ENCODE measurements at places on chromosomes 6 and 20. TPM values are rescaled to one million over a fixed set of nuclear protein-coding genes. Genes with fewer than 3 reads are reported as not detected.
A peak's percentile ranks its signal among the peaks of the same experiment; 100 is the strongest.

The IL17F gene
- polyA plus RNA-seq: not detected

The IL17A gene
- not detected for polyA plus RNA-seq

- peaks cover 42% of the 10 kb centered on the region for H3K36me3 ChIP-seq
- no peaks in the 10 kb centered on the region for H3K27me3 ChIP-seq
- H3K4me3 ChIP-seq: no peak overlapping the region
- no peak for DNase-seq
Measured at GRCh38 chr6:53263917-53264316, 84.8 kb downstream of the ELOVL5 start.

The HLA-C gene
- polyA plus RNA-seq: 73.1 TPM

GRCh38 chr6:39210450-39210849, 18.8 kb downstream of the KCNK5 start:
- H3K27me3 ChIP-seq: no peaks in the 10 kb centered on the region
- no peak for DNase-seq
- H3K27ac ChIP-seq: peak overlapping the region; percentile 87
- 0 out of 2 replicates have a peak overlapping the region, but pooled peaks have one; percentile 12 for H3K4me3 ChIP-seq

DNA sequence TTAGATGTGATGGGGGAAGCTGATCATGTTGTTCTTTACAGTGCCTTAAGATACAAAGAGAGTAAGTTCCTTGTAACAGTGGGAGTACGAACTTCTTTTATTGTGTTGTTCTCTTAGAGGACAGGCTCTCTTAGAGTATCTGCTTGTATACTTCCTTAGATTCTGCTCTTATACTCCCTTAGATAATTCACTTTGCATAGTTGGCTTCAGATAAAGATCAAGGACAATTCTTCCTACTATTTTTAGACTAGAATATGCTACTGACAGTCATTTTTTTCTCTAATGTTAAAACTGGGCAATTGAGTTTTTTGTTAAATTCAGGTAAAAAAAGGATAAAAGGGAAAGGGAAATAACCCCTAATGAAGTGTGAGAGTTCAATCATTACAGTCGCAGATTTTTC, 138.7 kb downstream of the MYB start:
- DNase-seq: no peak
- no peaks in the 10 kb centered on the region for H3K27me3 ChIP-seq
- peaks cover 8% of the 10 kb centered on the region for H3K4me1 ChIP-seq
- no peak overlapping the region for H3K27ac ChIP-seq

- no peak overlapping the region for H3K4me3 ChIP-seq
- no peak overlapping the region for H3K27ac ChIP-seq
- no peaks in the 10 kb centered on the region for H3K36me3 ChIP-seq
- no peaks in the 10 kb centered on the region for H3K27me3 ChIP-seq
Measured at GRCh38 chr6:48169635-48170034, 58.6 kb upstream of the PTCHD4 start.

The SIRPD gene
- not detected for polyA plus RNA-seq

DNA sequence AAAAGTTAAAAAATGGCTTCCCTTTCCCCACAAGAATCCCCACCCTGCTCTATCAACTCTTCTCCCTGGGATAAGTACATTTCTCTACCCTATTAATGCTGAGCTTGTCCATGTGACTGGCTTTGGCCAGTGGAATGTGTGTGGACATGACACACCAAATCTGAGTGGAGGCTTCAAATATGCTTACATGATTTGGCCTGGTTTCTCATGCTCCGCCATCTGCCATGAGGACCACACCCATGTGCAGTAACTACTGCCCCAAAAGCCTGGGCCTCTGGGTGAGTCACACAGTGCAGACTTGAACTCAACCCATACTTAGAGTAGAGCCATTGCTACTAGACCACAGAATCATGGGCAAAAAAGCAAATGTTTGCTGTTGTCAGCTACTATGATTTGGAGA, 65.4 kb downstream of the PRND start:
- no peak overlapping the region for H3K4me3 ChIP-seq
- H3K27me3 ChIP-seq: no peaks in the 10 kb centered on the region
- no peaks in the 10 kb centered on the region for H3K4me1 ChIP-seq
- 0 out of 2 replicates have a peak, but pooled peaks cover 7% of the 10 kb centered on the region for H3K36me3 ChIP-seq

The CD93 gene
- 0.03 TPM for polyA plus RNA-seq

The FAM209B gene
- 0.68 TPM for polyA plus RNA-seq

GRCh38 chr6:131636880-131637792, at the start of gene ENPP3:
Gene ENPP3 (plus strand): TSS chr6:131637302. CDS start chr6:131637385, 83 bp downstream.
- no peaks in the 10 kb centered on the region for H3K36me3 ChIP-seq
- no peaks in the 10 kb centered on the region for H3K27me3 ChIP-seq
- H3K4me1 ChIP-seq: no peaks in the 10 kb centered on the region

- DNase-seq: no peak
- no peaks in the 10 kb centered on the region for H3K36me3 ChIP-seq
- H3K4me1 ChIP-seq: no peaks in the 10 kb centered on the region
- H3K27ac ChIP-seq: no peak overlapping the region
- no peak overlapping the region for H3K4me3 ChIP-seq
Measured at GRCh38 chr6:84553527-84553926, 210.9 kb downstream of the TBX18 start.

DNA sequence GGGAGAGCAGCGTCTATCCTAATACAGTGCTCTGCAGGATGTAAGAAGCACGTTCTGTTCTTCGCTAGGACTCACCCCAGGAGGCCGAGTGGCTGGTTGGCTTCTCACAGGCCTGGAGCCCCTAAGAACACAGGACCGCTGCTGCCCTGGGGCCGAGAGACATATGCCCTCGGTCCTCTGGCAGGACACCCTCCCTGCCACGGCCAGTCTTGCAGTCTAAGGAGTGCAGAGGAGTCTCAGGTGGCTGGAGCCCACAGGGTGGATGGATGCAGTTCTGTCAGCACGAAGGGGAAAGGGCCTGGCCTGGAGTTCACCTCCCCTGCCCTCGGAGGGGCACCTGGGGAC, 96.5 kb downstream of the SMOC2 start:
- no peaks in the 10 kb centered on the region for H3K27me3 ChIP-seq
- DNase-seq: no peak
- peaks cover 12% of the 10 kb centered on the region for H3K4me1 ChIP-seq
- H3K4me3 ChIP-seq: no peak overlapping the region
- no peak overlapping the region for H3K27ac ChIP-seq

- no peak overlapping the region for H3K27ac ChIP-seq
- no peaks in the 10 kb centered on the region for H3K27me3 ChIP-seq
- H3K4me3 ChIP-seq: no peak overlapping the region
- no peak for DNase-seq
- no peaks in the 10 kb centered on the region for H3K4me1 ChIP-seq
- H3K36me3 ChIP-seq: no peaks in the 10 kb centered on the region
Measured at GRCh38 chr20:36786246-36786645, 12.7 kb upstream of the DSN1 start.

DNA sequence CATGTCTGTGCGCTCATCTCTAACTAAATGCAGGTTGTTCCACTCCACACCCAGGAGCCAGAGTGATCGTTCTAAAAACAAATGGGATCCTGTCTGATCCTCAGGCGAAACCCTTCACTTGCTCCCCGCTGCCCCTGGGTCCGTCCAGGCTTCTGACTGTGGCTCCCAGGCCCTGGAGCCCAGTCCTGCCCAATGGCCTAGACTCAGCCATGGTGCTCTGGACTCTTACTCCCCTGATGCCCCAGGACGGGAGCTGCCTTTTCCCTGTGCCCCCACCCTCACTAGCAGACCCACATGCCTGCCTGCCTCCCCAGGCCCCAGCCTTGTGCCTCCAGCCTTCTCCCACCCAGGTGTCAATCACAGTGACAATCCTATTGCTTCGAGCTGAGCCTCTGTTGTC, 256.7 kb downstream of the BMP7 start:
- H3K4me3 ChIP-seq: no peak overlapping the region
- no peaks in the 10 kb centered on the region for H3K36me3 ChIP-seq
- H3K27me3 ChIP-seq: peaks cover 6% of the 10 kb centered on the region
- no peaks in the 10 kb centered on the region for H3K4me1 ChIP-seq

The GSTA3 gene
- polyA plus RNA-seq: not detected

The MOXD1 gene
- polyA plus RNA-seq: 1.2 TPM

DNA sequence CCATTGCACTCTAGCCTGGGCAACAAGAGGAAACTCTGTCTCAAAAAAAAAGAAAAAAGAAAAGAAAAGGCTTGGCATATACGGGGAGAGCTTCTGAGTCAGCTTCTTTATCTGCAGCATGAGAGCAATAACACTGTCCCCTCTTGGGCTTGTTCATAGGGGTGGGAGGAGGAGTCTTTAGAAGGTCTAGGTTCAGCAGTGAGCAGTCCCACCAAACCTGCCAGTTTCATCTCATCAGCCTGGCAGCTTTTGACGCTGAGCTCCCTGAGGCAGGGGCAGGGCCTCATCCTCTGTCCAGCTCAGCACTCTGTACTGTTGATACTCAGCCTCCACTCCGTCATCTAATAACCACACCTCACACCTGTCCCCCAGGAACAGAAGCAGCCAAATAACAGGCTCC, 5.6 kb upstream of the C6orf132 start:
- no peaks in the 10 kb centered on the region for H3K36me3 ChIP-seq
- H3K4me3 ChIP-seq: no peak overlapping the region
- H3K27me3 ChIP-seq: no peaks in the 10 kb centered on the region
- DNase-seq: no peak
- peaks cover 7% of the 10 kb centered on the region for H3K4me1 ChIP-seq

The RBM24 gene
- polyA plus RNA-seq: 0.27 TPM

GRCh38 chr20:50758992-50759391, 27.6 kb downstream of the PARD6B start:
- no peak overlapping the region for H3K27ac ChIP-seq
- DNase-seq: no peak

- no peaks in the 10 kb centered on the region for H3K36me3 ChIP-seq
- H3K4me3 ChIP-seq: no peak overlapping the region
- no peak for DNase-seq
- H3K27me3 ChIP-seq: no peaks in the 10 kb centered on the region
- H3K27ac ChIP-seq: no peak overlapping the region
- H3K4me1 ChIP-seq: no peaks in the 10 kb centered on the region
Measured at GRCh38 chr6:112016320-112016719, 37.6 kb upstream of the CCN6 start.

GRCh38 chr6:792662-793061, 99.7 kb upstream of the EXOC2 start:
- H3K27me3 ChIP-seq: no peaks in the 10 kb centered on the region
- no peak for DNase-seq
- peaks cover 10% of the 10 kb centered on the region for H3K4me1 ChIP-seq
- H3K4me3 ChIP-seq: no peak overlapping the region
- no peaks in the 10 kb centered on the region for H3K36me3 ChIP-seq

The TRDN gene
- polyA plus RNA-seq: 104 TPM

The SIRPB2 gene
- not detected for polyA plus RNA-seq

GRCh38 chr20:33521461-33521860, 31.6 kb downstream of the CBFA2T2 start:
- no peaks in the 10 kb centered on the region for H3K36me3 ChIP-seq
- no peak overlapping the region for H3K27ac ChIP-seq
- no peak for DNase-seq
- H3K27me3 ChIP-seq: no peaks in the 10 kb centered on the region

DNA sequence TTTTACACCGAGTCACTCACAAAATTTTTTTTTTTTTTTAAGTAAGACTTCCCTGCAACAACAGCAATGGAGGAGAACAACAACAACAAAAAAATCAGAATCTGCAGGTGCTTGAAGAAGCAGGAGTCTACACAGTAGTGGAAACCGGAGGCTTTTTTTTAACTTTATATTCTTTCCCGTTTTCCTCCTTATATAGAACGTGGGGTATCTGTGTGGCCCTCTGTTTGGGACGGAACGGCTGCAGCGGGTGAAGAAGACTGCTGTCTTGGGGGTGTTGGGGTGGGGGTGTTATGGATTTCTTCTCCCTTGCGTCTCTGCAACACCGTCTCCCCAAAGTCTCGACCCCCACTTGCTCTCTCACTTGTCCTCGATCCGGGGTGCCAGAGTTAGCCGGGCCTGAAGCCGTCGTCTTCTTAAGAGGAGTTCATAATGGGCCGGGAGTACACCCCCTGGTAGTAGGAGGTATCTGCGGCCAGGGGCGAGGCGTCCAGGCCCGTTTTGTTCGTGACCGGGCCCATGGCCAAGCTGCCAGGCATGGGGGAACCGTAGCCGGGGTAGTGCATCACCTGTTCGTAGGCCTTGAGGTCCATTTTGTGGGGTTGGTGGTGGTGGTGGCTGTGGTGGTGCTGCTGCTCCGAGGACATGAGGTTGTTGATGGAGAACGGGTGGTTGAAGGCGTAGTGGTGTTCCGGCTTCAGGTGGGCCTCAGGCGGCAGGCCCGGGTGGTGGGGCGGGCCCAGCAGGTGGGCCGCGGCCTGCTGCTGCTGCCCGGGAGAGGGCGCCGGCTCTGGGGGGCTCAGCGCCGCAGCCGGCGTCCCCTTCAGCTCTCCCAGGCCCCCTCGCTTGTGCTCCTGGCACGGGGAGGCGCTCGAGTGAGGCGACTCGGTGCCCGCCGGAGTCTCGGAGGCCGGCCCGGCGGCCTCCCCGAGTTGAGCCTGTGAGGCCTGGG, 2.7 kb downstream of the FOXA2 start:
- DNase-seq: peak; percentile 47
- H3K27me3 ChIP-seq: peaks cover 99% of the 10 kb centered on the region
- peak overlapping the region; percentile 49 for H3K4me3 ChIP-seq
- H3K36me3 ChIP-seq: no peaks in the 10 kb centered on the region

The TDP2 gene
- polyA plus RNA-seq: 41.8 TPM

The KHDC1L gene
- polyA plus RNA-seq: not detected

- H3K4me3 ChIP-seq: no peak overlapping the region
- DNase-seq: no peak
- no peaks in the 10 kb centered on the region for H3K36me3 ChIP-seq
- H3K27me3 ChIP-seq: no peaks in the 10 kb centered on the region
Measured at GRCh38 chr6:89596056-89596455, 42.5 kb downstream of the LYRM2 start.

GRCh38 chr6:43999628-44000027, 127.6 kb downstream of the MRPL14 start:
- no peaks in the 10 kb centered on the region for H3K36me3 ChIP-seq
- H3K4me1 ChIP-seq: peaks cover 35% of the 10 kb centered on the region
- H3K4me3 ChIP-seq: no peak overlapping the region

The CGAS gene
- 8.3 TPM for polyA plus RNA-seq

The TMEM74B gene
- polyA plus RNA-seq: 1.5 TPM

GRCh38 chr6:75230484-75231325, 12.9 kb downstream of the COX7A2 start:
- DNase-seq: peak; percentile 86
- peaks cover 14% of the 10 kb centered on the region for H3K4me1 ChIP-seq
- H3K4me3 ChIP-seq: no peak overlapping the region
- no peaks in the 10 kb centered on the region for H3K36me3 ChIP-seq
- no peaks in the 10 kb centered on the region for H3K27me3 ChIP-seq

DNA sequence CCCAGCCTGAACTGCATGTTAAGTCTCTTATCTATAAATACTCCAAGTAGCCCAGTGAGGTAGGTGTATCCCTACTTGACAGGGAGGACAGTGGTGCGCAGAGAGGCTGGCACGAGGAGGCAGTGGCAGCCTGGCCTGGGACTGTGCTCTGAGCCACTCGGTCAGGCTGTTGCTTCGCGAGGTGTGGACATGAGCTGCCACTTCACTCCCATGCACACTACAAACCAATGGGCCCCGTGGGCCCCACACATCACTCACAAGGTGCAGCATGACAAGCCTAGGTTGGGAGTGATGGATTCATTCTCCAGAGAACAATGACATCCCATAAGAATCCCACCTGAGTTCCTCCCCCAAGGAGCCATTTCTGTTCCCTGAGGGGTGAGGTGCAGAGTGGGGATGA, 54.9 kb downstream of the TMEM242 start:
- no peak overlapping the region for H3K27ac ChIP-seq
- no peak overlapping the region for H3K4me3 ChIP-seq
- H3K27me3 ChIP-seq: peaks cover under 1% of the 10 kb centered on the region
